ENCODE measurements at places on chromosomes 11 and 22.
A peak's percentile ranks its signal among the peaks of the same experiment; 100 is the strongest.

DNA sequence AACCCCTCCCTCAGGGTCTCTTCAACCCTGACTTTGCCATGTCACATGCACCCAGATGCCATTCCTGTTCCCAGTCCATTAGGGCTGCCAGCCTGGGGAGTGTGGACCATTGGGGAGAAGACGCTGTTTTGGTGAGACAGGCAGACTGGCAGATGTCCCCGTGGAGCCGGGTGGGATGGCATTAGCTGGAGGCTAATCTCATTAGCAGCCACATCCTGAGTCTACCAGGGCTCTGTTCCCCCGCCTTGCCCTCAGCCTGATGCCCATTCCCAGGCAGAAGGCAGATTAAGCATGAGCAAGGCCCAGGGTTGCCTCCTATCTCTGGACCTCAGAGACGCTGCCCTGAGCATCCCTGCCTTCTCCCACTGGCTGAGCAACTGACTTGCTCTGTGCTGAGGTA, 46.4 kb upstream of the ALX4 start:
- no peak for DNase-seq

DNA sequence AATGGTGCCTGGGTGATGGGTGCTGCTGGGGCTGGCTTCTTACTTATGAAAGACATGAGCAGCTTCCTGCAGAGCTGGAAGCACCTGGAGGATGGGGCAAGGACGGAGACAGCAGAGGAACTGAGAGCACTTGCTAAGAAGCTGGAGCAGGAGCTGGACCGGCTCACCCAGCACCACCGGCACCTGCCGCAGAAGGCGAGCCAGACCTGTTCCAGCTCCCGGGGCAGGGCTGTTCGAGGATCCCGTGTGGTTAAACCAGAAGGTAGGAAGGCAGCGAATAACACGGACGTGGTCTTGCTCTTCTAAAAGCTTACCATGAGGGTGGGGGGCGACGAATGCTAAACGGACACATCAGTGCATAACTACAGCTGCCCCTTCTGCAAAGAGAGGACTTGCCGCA, 9.3 kb downstream of the APOL5 start:
- DNase-seq: no peak

DNA sequence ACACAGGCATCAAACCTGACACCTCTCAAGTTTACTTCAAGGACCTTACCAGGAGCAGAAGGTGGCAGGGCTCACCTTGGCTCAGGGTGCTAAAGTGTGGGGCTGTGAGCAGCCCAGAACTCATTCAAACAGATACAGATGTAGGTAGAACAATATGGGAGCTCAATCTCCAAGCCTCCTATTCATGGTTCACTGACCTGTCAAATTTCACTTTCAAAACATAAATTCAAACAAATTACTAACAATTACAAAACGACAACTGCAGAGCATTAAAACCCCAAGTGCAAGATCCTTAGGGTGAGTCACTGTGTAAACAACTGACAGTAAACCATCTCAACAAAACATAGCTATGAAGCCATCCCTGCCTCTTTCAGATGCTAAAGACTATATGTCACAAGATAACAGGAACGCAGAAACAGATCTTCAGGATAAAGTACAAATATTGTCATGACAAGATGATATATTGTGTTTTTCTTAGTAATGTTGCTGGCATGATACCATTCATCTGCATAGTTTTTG, 303.5 kb upstream of the ANO3 start:
- peak; percentile 23 for DNase-seq

DNA sequence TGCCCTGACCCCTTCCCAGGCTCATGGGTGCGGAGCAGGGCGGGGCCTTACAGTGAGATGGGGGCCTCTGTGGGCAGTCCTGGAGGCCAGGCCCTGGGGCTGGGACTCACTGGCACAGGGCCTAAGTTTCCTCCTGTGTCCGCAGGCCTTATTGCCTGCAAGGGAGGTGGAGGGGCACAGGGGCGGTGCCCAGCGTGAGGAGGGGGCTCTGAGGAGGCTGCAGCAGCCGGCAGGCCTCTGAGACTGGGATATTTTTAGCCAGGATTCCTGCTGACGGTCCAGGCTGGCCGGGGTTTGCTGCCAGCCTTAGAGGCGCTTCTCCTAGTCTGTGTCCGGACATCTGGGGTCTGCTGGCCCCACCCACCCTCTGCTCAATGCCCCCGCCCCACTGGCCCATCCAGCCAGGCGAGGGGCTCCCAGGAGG, 5.7 kb upstream of the RTN4R start:
- DNase-seq: no peak

DNA sequence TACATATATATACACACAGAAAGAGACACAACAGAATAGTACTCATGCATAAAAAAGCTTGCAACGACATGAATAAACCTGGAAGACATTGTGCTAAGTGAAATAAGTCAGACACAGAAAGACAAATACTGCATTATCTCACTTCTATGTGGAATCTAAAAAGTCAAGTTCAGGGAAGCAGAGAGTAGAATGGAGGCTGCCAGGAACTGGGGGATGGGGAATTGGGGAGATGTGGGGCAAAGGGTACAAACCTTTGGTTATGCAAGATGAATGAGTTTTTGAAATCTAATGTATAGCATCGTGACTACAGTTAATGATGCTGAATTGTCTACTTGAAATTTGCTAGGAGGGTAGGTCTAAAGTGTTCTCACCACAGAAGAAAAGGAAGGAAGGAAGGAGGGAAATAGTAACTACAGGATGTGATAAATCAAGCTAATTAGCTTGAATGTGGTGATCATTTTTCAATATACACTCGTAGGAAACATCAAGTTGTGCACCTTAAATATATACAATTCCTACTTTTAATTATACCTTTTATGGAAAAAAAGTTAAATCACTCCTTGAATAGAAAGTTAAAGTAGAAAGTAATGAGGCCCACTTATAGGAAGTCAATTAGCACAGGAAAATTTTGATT, 33.8 kb downstream of the MMP13 start:
- DNase-seq: no peak

- no peak for DNase-seq
These were observed 47.9 kb upstream of the RFPL3 start for GRCh38 chr22:32309585-32310251.

- no peak for DNase-seq
These were observed 92.7 kb downstream of the MSANTD4 start for GRCh38 chr11:105929084-105929955.

DNA sequence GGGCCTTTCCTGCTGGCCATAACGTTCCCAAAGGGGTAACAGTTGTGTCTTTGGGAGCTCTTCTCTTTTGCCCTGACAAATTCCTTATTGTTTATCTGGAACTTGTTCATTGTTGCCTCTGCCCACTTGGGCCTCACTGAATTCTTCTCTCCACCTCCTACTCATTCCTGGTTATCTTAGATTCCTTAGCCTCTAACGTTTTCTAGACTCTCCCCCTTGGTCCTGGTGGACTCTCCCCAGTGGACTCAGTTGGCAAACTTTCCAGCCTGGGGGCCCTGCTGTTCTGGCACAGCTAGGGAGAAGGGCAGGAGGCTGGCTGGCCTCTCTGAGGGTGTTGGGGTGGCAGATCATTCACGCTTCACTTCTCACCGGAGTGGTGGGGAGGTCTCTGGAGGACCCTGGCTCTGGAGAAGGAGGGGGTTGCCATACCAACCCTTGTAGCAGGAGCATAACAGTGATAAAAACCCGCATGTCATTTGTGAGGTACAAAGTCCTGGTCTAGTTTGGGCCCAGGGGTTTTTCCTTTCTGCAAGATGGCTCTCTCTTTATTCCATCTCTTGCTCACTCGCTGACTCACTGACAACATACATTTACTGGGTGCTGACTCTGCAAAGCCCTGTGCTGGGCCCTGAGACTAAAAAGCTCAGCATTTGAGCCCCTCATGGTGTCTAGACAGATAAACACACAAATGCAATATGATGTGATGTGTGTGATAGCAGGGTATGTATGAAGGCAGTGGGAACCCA, 39.7 kb downstream of the YWHAH start:
- no peak for DNase-seq

DNA sequence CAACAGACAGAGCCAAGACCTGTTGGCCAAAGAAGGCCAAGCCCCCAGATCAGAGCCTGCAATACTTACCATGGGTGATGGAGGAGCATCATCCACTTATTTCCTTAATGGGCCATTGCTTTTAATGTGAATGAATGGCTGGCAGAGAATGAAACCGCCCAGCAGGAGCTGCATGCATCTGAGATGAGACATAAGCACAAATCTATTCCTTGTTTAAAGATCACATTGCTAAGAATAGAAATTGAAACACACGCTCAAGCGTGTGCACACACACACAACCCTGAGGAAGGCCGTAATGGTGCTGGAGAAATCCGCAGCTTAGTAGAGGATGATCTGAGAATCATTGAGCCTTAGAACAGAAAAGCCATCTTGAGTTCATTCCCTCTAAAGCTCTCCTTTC, 5.3 kb upstream of the RRAS2 start:
- no peak for DNase-seq

- no peak for DNase-seq
These were observed 5.9 kb downstream of the CCDC90B start for GRCh38 chr11:83280256-83280655.

- no peak for DNase-seq
These were observed 394.7 kb upstream of the ANO5 start for GRCh38 chr11:21798216-21798615.

GRCh38 chr11:3111919-3112690, 53.0 kb downstream of the OSBPL5 start:
- DNase-seq: peak; percentile 65

GRCh38 chr22:26615149-26615548, 2.7 kb downstream of the CRYBB1 start:
- DNase-seq: no peak

DNA sequence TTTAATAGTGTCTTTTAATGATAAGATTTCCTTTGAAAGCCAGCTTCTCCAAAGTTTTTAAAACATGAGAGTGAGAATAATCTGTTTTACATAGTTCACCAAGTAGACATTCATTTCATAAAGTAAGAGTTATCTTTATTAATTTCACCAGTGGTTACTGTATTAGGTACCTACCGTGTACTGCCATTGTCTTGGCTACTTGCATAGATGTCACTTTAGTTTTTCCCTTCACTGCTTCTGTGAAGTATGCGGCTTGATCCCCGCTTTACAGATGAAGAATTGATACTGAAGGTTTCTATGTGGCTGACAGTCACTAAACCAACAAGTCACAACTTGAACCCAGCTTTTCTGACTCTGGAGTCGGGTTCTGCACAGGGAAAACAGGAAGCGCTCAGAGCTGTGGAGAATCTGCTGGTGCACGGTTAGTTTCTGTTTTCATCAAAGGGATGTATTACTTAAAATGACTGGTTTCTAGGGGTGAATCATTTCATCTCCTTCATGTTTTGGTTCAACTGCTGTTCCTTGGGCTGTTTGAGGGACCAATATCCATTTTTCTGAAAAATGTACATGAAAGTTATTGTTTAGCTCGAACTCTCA, 39.3 kb upstream of the MYO18B start:
- DNase-seq: no peak

DNA sequence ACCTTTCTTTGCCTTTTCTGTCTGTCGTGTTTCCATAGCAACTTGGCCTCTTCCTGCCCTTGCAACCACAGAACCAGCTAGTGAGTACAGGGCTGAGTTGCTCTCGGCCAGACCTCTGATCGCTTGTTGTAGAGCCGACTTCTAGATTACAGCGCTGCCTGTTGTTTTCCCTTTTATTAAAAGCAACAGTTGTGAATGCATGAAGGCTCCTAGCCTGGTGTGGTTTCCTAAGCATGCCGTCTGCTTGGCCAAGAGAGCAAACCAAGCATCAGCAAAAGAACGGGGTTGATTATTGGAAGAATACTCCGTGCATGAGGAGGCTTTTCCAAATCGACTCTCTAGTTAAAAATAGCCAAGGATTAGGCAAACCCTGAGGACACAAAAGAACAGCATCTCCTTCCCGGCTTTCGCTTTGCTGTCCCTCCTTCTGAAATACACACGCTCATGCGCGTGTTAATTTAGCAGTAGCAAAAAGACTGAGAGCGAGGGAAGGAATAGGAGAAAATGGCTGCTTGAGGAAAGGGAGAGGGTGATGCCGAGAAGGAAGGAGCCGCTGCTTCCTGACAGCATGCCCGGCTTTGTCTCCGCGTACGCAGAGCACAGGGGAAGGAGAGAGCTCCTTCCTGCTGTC, 71.5 kb upstream of the TTC12 start:
- no peak for DNase-seq

- DNase-seq: no peak
These were observed 168.2 kb upstream of the PDGFD start for GRCh38 chr11:104332110-104332509.

DNA sequence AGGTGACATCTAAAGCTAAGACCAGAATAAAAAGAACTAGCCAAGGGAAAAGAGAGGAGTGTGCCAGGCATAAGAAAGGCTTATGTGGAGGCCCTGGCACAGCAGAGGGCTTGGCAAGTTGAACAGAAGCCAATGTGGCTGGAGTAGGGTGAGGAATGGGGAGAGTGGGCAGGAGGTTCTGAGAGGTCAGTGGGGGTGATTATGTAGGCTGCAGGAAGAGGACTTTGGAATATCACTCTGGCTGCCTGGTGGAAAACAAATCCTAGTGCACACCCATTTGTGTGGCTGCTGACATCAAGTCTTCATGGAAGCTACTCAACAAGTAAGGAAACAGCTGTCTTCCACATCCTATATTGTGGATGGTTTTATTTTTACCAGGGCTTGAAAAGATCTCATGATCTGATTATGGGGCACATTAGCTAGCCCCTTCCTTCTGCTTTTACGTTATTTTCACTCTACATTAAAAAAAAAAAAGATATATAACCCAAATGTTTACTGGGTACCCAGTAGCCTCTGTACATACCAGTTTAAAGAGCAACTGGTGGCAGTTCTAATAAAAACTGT, 3.4 kb downstream of the MRPL16 start:
- no peak for DNase-seq

DNA sequence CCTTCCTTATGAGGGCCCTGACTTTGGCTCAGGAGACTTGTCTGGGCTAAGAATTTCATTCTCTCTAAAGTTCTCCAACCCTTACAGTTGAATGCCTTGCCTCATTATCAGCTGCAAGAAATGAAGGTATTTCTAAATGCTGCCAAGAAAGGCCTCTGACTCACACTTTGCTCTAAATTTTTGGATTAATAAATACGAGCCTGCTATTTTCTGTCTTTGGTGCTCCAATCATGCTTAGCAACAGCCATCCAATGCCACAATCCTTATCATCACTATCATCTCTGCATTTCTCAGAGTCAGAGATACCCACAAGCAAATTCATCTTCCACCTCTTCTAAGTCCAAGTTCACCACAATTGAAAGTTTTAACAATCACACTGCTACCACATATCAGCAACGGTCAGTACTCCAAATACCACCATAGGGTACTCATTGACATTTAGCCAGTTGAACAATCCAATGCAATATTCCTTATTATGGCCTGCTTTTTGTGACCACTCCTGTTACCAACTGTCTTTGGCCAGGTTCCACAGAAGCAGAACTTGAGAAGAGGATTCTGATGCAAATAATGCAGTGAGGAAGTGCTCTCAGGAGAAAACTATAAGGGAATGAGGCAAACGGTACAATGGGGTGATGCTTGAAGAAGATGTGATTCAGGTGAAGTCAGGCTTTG, 5.7 kb downstream of the PATE2 start:
- peak; percentile 66 for DNase-seq

- DNase-seq: no peak
These were observed 262.6 kb downstream of the BUD13 start for GRCh38 chr11:116510166-116510565.
